ENCODE measurements at places on chromosomes 6 and 20. TPM values are rescaled to one million over a fixed set of nuclear protein-coding genes. Genes with fewer than 3 reads are reported as not detected.

Gene KIAA0408
- 17.7 TPM for polyA plus RNA-seq

Gene SLC26A8
- not detected for polyA plus RNA-seq

Gene RAD21L1
- polyA plus RNA-seq, result not detected

Gene TPD52L1
- polyA plus RNA-seq, result 52.1 TPM

Gene HAO1
- not detected for polyA plus RNA-seq

Gene ARMC2
- 7.1 TPM for polyA plus RNA-seq

- H3K36me3 ChIP-seq, result no peaks in the 10 kb centered on the region
- H3K27me3 ChIP-seq, result no peaks in the 10 kb centered on the region
- no peak overlapping the region for H3K4me3 ChIP-seq
- H3K27ac ChIP-seq, result no peak overlapping the region
Measured at GRCh38 chr6:90494067-90494780, 92.6 kb downstream of the MAP3K7 start.

- no peaks in the 10 kb centered on the region for H3K4me1 ChIP-seq
- DNase-seq, result peak; percentile 80
- H3K4me3 ChIP-seq, result no peak overlapping the region
- H3K27me3 ChIP-seq, result no peaks in the 10 kb centered on the region
Measured at GRCh38 chr6:109526905-109527628, 44.0 kb upstream of the ZBTB24 start.

DNA sequence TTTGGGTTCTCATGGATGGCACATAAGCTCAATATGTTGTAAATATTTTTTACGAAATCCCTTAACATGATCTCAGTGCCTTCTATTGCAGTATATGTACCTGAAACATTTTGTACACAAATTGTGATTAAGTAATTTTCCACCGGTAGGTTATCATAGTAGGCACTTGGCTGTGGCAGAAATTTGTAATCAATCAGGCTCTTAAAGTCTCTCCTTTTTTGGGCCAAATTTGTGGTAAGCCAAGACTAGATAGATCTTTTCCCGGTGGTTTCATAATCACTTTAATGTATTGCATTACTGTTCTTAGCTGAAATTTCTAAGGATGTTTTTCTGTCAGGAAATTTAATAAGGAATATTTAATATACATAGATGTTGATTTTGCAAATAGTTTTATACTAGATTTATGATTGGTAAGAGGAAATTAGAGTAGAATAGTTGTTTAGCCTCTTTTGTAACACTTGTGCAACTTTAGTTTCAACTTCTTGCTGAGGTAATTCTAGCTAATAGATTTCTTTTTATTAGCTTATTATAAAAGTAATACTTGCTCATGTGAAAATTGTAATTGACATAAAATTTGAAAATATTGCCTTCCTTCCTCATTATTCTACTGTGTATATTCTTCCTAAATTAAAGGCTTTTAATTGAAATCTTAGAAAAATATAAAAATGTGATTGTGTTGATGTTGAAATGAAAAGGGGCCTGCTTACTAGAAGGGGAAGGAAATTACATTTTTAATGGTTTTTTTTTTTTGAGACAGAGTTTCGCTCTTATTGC is 3.2 kb downstream of the PCMT1 start:
- H3K4me3 ChIP-seq, result no peak overlapping the region
- H3K27ac ChIP-seq, result no peak overlapping the region
- no peaks in the 10 kb centered on the region for H3K27me3 ChIP-seq

DNA sequence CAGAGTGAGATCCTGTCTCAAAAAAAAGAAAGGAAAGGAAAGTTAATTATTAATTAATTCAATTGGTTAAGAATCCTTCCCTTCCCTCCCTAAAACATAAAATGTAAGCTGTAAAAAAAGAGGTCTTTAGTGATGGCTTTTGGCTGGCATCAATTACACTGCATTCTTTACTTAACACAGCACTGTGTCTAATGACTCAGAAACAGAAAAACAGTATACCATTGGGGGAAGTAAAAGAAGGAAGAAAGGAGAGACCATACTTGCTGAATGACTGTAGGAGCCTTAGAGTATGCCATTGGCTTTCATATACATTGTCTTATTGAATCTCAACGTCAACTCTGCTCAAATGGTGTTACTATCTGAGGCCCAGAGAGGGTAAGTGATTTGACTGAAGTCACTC is 18.3 kb upstream of the CITED2 start:
- no peak overlapping the region for H3K27ac ChIP-seq
- peaks cover 7% of the 10 kb centered on the region for H3K4me1 ChIP-seq

DNA sequence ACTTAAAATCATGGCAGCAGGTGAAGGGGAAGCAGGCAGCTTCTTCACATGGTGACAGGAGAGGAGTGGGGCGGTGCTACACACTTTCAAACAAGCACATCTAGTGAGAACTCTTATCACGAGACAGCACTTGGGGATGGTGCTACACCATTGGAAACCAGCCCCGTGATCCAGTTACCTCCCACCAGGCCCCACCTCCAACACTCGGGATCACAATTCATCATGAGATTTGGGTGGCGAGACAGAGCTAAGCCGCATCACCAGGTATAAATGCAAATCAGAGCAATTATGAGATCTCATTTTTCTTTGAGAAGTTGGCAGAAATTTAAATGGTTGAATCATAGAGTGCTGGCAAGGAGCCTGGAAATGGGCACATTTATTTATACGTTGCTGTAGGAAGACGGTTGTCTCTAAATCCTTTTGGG is 31.4 kb downstream of the IGF2R start:
- no peaks in the 10 kb centered on the region for H3K27me3 ChIP-seq
- peaks cover 22% of the 10 kb centered on the region for H3K36me3 ChIP-seq
- no peak overlapping the region for H3K27ac ChIP-seq
- no peak overlapping the region for H3K4me3 ChIP-seq
- DNase-seq, result no peak
- peaks cover 12% of the 10 kb centered on the region for H3K4me1 ChIP-seq

- no peak for DNase-seq
- no peak overlapping the region for H3K27ac ChIP-seq
Measured at GRCh38 chr6:155422635-155423034, 33.0 kb downstream of the NOX3 start.

GRCh38 chr20:32945710-32946221 is 58.5 kb downstream of the SUN5 start:
- H3K36me3 ChIP-seq, result no peaks in the 10 kb centered on the region
- no peaks in the 10 kb centered on the region for H3K27me3 ChIP-seq
- H3K27ac ChIP-seq, result no peak overlapping the region
- no peaks in the 10 kb centered on the region for H3K4me1 ChIP-seq
- no peak overlapping the region for H3K4me3 ChIP-seq

GRCh38 chr20:43755851-43756250 is 29.0 kb upstream of the GTSF1L start:
- H3K4me3 ChIP-seq, result no peak overlapping the region
- no peak overlapping the region for H3K27ac ChIP-seq
